ENCODE measurements at places on chromosomes 12 and 14.
A peak's percentile ranks its signal among the peaks of the same experiment; 100 is the strongest.

- no peak for DNase-seq
These were observed 17.7 kb upstream of the LRP1-AS start for GRCh38 chr12:57164966-57165625.

DNA sequence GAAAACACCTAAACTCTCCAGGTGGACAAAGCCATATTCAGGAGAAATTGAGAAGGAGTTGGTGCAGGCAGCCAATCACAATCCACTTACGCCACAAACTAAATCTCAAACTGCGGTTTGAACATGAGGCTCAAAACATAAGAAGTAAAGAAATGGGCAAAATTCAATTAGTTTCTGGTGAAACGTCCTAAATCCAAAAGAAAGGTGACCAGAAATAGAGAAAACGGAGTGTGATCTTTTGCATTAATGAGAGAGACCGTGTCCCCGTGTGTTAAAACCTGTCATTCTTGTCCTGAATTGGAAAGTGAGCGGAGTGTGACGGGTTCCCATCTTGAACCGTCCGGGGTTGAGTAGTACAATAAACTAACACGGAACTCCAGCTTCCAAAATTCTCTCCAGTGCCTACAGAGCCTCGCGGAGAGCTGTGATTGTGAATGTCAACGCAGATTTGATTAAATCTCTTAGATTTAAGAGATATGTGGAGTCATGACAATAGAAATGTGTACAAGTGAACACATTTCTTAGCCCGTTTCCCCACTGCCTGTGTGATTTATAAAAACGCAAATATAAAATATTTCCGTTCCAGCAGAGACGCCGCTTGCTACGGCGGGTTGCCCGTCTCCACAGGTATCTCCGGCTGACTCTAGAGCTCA is 595 bp upstream of the METAP2 start:
- peak; percentile 41 for DNase-seq

DNA sequence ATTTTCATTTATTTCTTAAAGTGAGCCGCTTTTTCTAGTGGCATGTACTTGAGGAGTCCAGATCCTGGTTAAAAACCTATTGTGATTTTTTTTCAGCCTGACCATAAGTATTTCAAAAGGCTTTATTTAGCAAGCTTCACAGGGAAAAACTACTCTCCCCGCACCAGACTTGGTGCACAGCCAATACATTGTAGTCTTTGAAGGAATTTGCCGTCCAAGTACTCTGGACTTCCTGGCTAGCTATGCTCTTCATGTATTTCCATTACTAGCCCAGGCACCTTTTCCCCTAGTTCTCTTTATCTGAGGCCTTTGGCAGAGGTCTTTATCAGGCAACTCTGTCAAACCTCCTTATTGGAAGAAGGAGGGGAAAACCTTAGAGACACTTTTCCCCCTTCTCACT is 234.7 kb downstream of the CCDC91 start:
- DNase-seq, result no peak

DNA sequence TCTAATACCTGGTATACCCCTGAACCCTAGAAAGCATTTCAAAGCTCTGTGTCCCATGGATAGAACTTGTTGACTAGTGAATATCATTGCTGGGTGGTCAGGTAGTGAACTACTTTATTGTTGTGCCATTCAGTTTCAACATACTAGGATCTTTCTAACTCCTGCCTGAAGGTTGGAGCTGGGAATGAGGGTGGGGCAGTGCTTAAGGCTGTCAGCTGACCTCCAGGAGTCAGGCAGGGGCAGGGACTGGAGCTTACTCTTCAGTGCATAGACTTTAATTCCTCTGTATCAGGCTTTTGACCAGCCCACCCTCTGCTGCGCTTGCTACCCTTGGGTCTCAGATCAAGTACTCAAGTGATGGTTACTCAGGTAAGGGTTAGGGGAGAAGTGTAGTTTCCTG is 102.6 kb upstream of the RFX4 start:
- DNase-seq, result no peak

DNA sequence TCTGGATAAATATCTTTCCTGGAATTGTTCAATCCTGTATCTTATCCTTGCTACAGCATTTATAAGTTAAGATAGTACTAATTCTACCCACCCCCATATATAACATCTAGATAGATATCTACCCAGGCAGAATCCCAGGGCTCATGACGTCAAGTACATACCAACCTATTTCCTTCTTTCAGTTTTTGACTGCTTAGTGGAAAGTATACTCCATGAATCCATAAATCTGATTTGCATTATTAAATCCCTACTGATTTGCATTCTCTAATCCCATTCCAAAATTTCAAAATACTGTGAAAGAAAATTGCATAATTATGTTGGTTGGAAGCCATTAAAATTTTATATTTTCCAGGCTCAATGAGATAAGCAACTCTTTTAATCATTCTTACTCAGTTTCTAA is 111.7 kb downstream of the KITLG start:
- DNase-seq, result no peak

DNA sequence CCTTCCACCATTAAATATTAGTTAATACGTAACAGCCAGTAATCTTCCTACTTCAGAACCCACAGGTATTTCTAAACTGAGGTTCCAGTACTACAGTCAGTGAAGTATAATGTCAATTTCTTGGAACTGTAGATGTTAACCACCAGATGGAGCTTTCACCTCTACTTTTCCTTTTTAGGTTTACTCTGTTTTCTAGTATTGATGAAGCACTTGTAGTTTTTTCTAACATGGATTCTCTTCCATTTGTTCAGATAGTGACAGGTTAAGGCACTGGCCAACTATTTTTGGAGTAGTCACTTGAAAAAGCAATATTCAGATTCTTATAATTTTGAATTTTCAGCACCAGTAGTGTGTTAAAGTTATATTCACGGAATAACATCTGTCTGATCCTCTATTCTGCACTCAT is 4.6 kb upstream of the SEC23A start:
- DNase-seq, result peak; percentile 57

DNA sequence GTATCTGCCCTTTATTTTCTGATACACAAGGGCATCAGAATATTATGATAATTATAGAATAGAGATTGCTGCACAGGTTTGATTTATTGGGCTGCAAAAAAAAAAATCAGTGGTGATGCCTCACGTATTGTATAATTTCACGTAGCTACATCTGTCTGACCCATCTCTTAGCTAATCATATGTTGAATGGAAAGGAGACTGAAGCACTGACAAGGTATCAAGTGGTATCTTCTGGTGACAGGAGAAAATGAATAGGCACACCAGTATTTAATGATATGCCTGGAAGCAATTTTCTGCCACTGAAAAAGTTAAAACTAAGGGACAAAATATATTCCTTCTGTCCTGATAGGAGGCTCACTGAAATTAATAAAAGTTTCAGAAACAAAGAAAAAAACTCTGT is 837.2 kb upstream of the FBXO33 start:
- no peak for DNase-seq

GRCh38 chr14:89702073-89702875 is 252.3 kb downstream of the EFCAB11 start:
- no peak for DNase-seq

- DNase-seq, result peak; percentile 34
These were observed at the start of gene PMCH for GRCh38 chr12:102197789-102198188. Gene PMCH, minus strand, starts transcription at chr12:102197833. Its CDS starts 63 bp downstream, at chr12:102197770.

GRCh38 chr12:112927925-112928324 is 10.3 kb upstream of the OAS3 start:
- no peak for DNase-seq

All from GM10248 (cell line).